ENCODE measurements at places on chromosomes 5 and 9. TPM values are rescaled to one million over a fixed set of nuclear protein-coding genes. Genes with fewer than 3 reads are reported as not detected.

DNA sequence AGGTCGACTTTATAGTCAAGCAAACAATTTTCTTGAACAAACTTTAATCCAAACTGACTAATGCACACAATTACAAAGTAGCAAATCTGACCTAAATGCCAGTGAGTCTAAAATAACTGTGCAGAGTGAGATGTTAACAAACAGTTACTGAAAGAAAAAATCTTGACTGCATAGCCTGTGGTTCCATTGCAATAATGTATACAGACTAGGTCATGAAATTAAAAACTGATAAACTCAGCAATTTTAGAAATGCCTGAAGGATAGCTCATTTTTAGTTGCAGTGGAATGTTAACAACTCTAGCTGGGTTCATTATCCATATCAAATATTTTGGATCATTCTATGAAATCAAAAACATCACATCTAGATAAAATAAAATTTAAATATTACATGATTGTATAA is 73.4 kb upstream of the CDH12 start:
- DNase-seq, result no peak

GRCh38 chr5:130138406-130139045 is 234.3 kb downstream of the CHSY3 start:
- no peak for DNase-seq

- no peak for DNase-seq
These were observed 60.6 kb upstream of the TRPC7 start for GRCh38 chr5:136425921-136426320.

- no peak for DNase-seq
These were observed 56.9 kb upstream of the SIMC1 start for GRCh38 chr5:176181271-176181855.

- DNase-seq, result no peak
These were observed 164.1 kb downstream of the CFAP90 start for GRCh38 chr5:7686794-7687193.

GRCh38 chr5:54646356-54647101 is 129.0 kb downstream of the SNX18 start:
- no peak for DNase-seq

- DNase-seq, result no peak
These were observed 12.0 kb downstream of the REXO4 start for GRCh38 chr9:133405508-133406438.

- no peak for DNase-seq
These were observed 474.0 kb upstream of the DAB2 start for GRCh38 chr5:39898731-39899130.

DNA sequence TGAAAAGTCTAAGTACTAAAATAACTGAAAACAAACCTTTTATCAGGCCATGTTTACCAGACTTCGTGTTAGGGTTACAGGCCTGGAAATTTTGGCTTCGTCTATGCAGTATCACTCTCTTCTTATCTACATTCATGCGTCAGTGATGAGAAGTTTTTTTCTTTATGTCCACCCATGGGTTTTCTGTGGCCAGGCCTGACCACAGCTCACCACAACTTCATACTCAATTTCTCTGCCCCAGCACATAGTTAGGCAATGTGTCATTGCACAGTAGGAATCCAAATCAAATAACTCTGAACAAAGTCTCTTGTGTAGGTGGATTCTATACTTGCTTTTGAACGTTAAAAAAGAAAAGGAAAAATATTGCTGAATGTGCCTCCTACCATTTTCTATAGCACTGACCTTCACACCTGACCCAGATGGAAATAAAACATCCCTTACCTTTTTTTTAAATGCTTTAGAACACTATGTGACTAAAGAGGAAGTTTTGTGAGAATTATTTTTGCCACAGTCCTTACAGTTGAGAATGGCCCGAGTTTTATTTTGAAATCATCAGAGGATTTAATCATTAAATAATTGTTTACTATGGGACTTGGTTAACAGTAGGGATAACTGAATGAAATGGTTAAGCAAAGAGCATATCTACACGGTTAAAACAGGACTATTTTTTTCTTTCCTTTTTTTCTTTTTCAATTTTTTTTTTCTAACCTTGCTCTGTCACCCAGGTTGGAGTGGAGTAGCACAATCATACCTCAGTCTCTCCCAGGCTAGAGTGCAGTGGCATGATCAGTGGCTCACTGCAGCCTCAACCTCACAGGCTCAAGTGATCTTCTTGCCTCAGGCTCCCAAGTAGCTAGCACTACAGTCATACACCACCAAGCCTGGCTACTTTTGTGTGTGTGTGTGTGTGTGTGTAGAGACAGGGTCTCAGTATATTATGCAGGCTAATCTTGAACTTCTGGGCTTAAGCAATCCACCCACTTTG is 1247.0 kb upstream of the ACO1 start:
- no peak for DNase-seq

Gene DOK3
- total RNA-seq, result 12.4 TPM

GRCh38 chr5:142098275-142098674 is 10.3 kb upstream of the NDFIP1 start:
- DNase-seq, result no peak

GRCh38 chr9:12318732-12319685 is 374.2 kb upstream of the TYRP1 start:
- DNase-seq, result no peak

Gene SLC36A3
- not detected for total RNA-seq

GRCh38 chr5:138241688-138242571 is 28.8 kb upstream of the CDC23 start:
- DNase-seq, result no peak

Gene ENC1
- 37.0 TPM for total RNA-seq

GRCh38 chr9:85055506-85056202 is 386.1 kb downstream of the NTRK2 start:
- no peak for DNase-seq

Gene SARDH
- 0.13 TPM for total RNA-seq

Gene IRX1
- total RNA-seq, result not detected
